ENCODE measurements at places on chromosomes 2 and 18. TPM values are rescaled to one million over a fixed set of nuclear protein-coding genes. Genes with fewer than 3 reads are reported as not detected.

Gene NT5DC4
- 2.1 TPM for total RNA-seq

Gene KLHL30
- not detected for total RNA-seq

Gene CFAP65
- not detected for total RNA-seq

Gene TNFAIP6
- total RNA-seq = 0.29 TPM

Gene SLC8A1
- 0.04 TPM for total RNA-seq

Gene SIGLEC15
- total RNA-seq = not detected

Gene RAB3GAP1
- 51.0 TPM for total RNA-seq

Gene GIGYF2
- 77.9 TPM for total RNA-seq

Gene MYL12A
- total RNA-seq = 394 TPM

Gene PSMA8
- total RNA-seq = 0.89 TPM

Gene TTR
- total RNA-seq = not detected

Gene DSG1
- total RNA-seq = not detected

Gene FAP
- total RNA-seq = not detected

Gene CCDC68
- 0.33 TPM for total RNA-seq

Gene SCN3A
- 2.6 TPM for total RNA-seq

Gene DSC3
- not detected for total RNA-seq

Gene PLGLB1
- 8.3 TPM for total RNA-seq

Gene CDH7
- total RNA-seq = not detected

Gene PRSS56
- not detected for total RNA-seq

Gene CXCR1
- total RNA-seq = not detected

Gene HOXD12
- not detected for total RNA-seq
